Left forelimb (tissue), 1 donor: ENCODE measurements at places on chromosomes 7 and 10.
A peak's percentile ranks its signal among the peaks of the same experiment; 100 is the strongest.

DNA sequence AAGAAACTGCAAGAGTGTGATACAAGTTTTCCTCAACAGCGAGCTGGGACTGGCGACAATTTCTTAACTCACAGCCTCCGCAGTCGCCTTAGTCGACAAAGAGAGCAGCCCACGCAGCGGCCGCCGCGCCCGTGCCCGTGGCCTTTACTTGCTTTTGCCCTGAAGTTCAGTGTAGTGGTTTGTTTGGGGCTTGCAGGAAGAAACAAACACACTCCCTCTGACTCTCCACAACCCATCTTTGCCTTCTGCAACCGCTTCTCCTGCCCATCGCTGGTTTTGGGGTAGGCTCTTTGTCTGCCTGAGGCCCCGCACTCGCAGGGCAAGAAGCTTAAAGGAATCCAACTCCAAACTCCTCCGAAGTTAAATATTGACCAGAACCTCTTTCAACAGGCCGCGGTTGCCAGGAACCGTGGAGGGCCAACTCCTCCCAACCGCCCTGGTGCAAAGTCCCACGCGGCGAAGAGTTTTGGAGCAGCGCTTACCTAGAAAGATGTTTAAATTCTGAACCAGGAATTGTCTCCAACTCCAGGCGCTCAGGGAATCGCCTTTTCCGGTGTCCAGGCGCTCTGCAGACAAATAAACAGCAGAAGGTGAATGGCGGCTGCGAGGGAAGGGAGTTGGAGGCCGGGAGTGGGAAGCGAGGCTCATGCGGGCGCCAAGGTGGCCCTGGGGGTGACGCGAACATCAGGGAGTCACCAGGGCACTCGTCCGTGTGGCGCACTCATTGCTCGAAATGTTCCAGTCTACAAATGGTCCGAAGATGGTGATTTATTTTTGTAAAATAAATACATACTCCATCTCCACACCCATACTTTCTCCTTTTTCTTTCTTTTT lies 8.3 kb downstream of the HOXA4 start:
- DNase-seq, result peak; percentile 40

- DNase-seq, result no peak
These were observed 356.2 kb upstream of the SHH start for GRCh38 chr7:156168434-156168833.

DNA sequence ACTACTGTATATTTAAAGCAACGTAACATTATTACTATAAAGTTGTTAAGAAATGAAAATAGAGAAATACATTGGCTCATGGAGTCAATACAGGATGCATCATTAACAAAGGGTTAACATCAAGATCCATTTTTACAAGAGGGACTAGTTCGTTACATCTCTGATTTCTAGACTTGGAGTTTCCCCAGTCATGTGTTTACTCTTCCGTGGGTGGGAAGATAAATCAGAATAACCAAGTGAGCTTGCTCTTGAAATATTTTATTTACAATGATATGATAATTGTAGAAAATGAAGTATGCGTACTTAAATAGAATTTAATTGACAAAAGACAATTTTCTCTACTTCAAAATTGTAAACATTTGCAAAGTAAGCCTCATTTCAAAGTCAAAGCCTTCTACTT lies 1.0 kb upstream of the PRKAR2B start:
- DNase-seq, result no peak

DNA sequence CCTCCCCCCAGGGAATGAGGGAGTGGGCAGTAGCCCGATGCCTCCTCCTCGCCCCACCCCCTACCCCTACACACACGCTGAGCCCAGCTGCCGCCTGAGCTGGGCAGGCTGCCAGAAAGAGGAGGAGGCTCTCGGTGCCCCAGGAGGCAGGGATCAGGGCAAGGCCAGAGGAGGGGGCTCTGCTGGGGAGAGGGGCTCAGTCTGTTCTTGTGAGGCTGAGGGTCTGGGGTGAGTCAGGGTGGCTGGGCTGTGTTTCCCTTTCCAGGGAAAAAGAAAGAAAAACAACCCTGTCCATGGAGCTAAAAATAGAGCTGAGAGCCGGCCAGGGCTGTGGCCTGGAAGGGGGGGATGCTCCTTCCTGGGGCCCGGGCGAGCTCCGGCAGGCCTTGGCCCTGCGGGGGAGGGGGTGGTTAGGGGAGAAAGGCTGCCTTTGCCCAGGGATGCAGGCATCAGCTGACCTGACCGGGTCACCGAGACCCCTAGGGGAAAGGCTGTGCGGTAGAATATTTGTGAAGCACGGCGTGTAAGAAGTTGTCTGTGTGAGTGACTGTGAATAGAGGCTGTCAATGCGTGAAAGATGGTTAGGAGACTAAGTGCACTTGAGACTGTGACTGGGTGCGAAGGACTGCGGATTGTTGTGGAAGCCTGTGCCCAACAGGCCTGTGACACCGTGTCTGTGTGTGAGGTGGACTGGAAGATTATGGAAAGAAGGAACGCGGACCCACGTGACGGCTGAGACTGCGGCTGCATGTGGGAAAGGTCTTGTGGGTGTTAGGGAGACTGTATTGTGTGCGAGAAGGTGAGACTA lies 1.2 kb upstream of the LZTS2 start:
- DNase-seq, result peak; percentile 93

GRCh38 chr10:56469482-56469881 lies 108.4 kb upstream of the ZWINT start:
- DNase-seq, result no peak

DNA sequence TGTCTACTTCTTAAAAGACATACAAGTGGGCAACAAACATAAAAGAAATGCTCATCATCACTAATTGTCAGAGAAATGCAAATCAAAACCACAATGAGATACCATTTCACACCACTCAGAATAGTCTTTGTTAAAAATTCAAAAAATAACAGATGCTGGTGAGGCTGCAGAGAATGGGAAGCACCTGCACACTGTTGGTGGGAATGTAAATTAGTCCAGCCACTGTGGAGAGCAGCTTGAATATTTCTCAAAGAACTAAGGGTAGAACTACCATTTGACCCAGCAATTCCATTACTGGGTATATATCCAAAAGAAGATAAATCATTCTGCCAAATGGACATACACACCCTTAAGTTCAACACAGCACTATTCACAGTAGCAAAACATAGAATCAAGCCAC lies 61.8 kb upstream of the STEAP1 start:
- DNase-seq, result no peak

- no peak for DNase-seq
These were observed 38.3 kb upstream of the EGFR start for GRCh38 chr7:54980521-54980920.

DNA sequence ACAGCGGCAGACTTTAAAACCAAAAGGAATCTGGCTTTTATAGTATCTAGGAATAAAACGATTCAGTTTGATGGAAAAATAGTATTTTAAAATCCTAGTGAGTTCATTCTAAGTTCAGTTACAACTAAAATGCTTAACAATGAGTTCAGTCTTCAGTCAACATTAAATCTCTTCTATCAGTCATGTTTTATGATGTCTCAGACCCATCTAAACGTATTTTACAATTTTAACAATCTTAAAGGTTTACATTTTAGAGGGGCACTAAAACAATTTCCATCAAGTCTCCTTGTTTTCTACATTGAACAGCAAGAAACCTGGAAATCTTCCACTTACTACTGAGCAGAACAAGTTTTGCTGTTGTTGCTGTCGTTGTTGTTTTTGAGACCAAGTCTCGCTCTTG lies 10.0 kb downstream of the SVOPL start:
- no peak for DNase-seq

- peak; percentile 70 for DNase-seq
These were observed 93.6 kb upstream of the COL1A2 start for GRCh38 chr7:94301024-94301586.

DNA sequence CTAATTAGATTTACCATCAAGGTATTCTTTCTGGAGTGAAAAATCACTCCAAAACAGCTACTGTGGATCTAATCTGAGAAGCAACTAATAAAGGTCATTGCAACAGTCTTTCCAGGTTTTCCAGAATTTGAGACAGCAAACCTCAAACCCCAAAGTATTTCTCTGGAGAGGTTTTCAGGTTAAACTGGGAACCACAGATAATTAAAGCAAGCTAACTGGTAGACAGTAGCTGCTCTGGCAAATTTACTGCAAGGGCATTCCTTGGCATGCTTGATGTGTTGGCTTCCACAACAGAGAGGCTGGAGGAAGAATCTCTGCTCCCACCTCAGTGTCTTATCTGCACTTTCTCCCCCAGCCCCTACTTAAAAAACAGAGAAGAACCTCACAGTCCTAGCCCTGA lies 140.0 kb upstream of the NRBF2 start:
- DNase-seq, result no peak

GRCh38 chr10:79242620-79243152 lies 104.6 kb upstream of the PPIF start:
- peak; percentile 85 for DNase-seq

- no peak for DNase-seq
These were observed 33.3 kb downstream of the FOXK1 start for GRCh38 chr7:4715410-4715776.

- no peak for DNase-seq
These were observed 50.0 kb upstream of the CELF2 start for GRCh38 chr10:10967581-10968256.

- no peak for DNase-seq
These were observed 281.8 kb upstream of the KLF6 start for GRCh38 chr10:4066581-4067390.

DNA sequence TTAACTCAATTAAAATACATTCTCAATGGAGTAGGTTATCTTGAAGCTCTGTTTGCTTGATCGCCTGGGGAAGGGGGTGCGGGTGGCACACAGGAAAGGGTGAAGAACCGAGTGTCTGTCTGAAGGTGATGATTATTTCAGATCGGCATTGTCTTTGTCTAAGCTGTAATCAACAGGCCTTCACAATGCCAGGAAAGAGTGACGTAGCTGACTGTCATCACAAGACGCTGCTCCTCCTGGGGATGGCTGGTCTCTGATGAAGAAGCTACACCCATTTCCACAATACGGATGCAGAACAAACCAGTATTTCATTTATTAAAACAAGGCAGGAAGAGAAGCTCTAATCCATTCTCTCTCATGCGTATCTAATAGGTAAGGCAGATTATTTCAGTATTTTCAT lies 19.4 kb downstream of the JCAD start:
- no peak for DNase-seq

DNA sequence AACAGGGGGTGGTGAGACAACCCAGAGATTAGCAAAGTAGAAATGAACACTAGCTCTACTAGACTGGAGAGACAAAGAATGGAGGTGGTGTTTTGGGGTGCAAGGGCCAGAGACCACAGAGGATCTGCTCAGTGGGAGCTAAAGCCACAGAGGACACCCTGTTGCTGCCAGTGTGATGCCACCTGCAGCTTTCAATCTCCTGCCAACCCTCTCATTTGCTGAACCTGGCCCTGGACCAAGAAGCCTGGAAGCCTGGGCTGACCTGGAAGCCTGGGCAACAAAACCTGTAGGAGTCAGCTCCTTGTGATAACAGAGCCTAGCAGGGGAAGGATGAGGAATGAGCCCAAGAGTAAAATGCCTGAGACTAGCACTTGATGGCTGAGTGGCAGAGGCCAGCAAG lies 81.1 kb upstream of the ADO start:
- DNase-seq, result no peak

GRCh38 chr7:36224934-36225858 lies 72.1 kb downstream of the EEPD1 start:
- DNase-seq, result no peak

DNA sequence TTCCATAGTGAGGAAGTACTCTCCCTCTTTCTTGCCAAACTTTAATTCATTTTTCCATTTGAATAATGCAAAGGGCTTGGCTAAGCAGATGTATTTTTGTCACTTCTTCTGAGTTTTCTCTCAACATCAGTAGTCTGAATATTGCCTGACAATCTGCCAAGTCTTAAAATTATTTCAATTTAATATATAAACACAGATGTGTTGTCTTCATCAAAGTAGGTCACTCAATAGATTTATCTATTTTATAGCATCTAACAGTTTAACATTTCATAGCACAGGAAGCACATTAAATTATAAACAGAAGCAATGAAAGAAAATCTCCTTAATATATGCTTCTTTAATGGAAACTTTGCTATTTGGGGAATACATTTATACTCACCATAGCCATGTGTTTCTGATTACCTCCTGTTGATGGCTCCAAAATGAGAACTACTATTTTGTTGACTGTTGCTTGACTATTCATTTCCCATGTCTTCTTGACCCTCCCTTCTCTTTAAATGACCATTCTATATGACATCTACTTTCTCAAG lies 4.5 kb downstream of the CPED1 start:
- no peak for DNase-seq

- no peak for DNase-seq
These were observed 2.2 kb downstream of the NMT2 start for GRCh38 chr10:15166325-15166724.

- DNase-seq, result no peak
These were observed 200.3 kb downstream of the CACNB2 start for GRCh38 chr10:18340496-18341051.

DNA sequence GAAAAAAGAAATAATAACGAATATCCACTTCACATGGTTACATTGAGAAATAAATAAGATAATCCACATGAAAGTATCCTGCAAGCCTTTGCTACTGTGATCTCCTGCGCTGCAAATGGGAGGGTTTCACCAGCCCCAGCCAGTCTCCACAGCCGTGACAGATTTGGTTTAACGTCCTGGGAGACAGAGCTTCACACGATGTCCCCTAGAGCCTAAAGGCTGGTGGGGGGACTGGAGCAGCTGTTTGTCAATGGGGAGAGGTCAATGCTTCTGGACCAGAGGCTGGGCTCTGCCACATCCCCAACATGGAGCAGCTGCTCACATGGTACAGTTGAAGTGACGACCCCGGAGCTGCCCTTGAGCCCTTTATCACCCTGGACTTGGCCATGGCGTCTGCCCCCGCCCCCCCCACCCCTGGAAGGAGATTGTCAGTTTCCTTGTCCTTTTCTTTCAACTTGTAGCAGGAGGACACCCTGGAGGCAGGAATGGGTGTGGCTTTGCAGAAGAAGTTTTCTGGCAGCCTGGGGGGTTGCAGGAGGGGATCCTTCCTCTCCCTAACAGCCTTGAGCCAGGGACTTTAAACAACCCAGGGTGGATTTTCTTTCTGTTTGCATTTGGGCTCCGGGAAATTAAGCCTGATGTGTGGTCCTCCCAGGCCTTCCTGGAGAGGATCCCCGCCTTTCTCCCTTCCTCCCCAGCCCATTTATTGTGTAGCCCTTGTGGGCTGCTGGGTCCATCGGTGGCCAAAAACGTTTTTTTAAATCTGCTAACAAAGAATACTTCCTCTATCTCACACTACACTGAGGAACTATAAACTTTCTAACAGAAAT lies 37.0 kb upstream of the MXI1 start:
- no peak for DNase-seq

DNA sequence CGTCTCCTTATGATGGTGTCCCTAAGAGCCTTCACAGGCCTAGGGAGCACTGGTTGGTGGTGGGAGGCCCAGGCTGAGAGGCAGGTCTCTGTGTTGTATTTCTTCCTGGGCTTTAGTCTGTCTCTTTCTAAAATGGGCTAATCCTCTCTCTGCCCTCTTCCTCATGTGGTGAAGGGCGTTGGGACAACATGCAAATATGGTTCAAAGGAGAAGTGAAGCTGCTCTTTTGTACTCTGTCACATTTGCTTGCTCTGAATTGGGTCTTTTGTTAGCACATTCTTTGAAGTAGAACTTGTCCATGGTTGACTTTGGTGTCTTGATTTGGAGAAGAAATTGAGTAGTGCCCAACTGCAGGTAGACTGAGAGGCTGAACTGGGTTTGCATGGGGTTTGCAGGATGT lies 814 bp downstream of the HK1 start:
- no peak for DNase-seq
